ENCODE measurements at places on chromosomes 5 and 9.

- DNase-seq = no peak
Measured at GRCh38 chr9:135251996-135252760, 164.7 kb downstream of the OLFM1 start.

DNA sequence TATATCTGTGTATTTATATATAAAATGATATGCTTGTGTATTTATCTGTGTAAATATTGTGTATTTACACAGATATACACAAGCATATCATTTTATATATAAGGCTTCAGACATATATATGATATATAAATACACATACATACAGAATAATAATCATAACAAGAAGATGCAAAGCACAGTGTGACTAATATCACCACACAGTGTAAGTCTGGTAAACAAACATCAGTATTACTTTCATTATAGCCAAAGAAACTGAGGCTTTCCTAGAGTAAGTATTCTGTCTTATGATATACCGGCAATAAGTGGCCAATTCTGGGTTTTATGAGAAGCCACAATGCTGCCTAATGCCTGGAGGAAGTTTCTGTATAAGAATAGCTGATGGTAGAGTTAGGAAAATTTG is 29.9 kb upstream of the RAPGEF6 start:
- DNase-seq = no peak

GRCh38 chr5:1535646-1536045 is 11.9 kb upstream of the LPCAT1 start:
- DNase-seq = no peak

DNA sequence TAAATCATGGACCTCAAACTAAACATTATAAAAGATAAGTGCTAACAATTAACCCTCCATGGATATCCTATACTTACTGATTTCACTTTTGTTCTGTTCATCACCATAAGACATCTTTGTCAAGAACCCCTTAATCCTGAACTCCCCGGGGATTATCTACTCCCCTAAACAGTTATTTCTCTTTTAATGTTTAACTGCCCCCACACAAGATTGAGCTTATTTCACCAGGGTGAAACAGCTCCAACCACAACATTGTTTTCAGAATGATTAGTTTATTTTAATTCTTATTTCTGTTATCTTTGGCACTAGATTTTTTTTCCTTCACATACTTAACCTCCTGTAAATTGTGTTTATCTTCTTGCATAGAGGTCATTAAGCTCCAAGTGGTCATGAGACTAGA is 103.2 kb upstream of the HCN1 start:
- DNase-seq = no peak

GRCh38 chr5:139004374-139005307 is 129.5 kb upstream of the LRRTM2 start:
- DNase-seq = no peak

- DNase-seq = no peak
Measured at GRCh38 chr5:140925806-140926442, at the start of gene PCDHAC1. Gene PCDHAC1 (plus strand): TSS chr5:140926299. CDS start chr5:140926893, 594 bp downstream.

- no peak for DNase-seq
Measured at GRCh38 chr5:132753135-132753987, 6.1 kb downstream of the CCNI2 start.

DNA sequence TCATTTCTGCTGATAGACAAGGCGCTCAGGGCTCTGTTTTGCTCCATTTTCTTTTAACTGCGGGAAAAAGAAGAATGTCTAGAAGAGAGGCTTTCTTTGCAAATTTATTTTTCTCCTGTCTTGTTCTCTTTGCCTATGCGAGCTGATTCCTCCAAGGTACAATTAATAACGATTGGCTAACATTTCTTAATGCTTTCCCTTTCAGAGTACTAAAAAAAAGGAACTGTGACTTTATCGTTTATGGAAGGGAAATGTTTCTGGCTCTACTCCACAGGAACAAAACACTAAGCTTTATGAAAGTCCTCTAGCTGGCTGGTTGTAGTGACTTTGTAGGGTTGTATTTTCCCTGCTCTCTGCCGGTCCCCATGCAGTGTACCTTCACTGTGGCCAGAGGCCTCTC is 11.7 kb downstream of the NSG2 start:
- DNase-seq = no peak

DNA sequence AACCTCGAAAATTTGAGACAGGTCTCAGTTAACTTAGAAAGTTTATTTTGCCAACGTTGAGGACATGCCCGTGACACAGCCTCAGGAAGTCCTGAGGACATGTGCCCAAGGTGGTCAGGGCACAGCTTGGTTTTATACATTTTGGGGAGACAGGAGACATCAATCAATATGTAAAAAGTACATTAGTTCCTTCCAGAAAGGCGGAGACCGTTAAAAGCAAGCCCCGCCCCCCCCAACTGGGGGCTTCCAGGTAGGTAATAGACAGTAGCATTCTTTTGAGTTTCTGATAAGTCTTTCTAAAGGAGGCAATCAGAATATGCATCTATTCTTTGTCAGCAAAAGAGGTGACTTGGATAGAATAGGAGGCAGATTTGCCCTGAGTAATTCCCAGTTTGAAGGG is 599 bp upstream of the MOCS2 start:
- no peak for DNase-seq

DNA sequence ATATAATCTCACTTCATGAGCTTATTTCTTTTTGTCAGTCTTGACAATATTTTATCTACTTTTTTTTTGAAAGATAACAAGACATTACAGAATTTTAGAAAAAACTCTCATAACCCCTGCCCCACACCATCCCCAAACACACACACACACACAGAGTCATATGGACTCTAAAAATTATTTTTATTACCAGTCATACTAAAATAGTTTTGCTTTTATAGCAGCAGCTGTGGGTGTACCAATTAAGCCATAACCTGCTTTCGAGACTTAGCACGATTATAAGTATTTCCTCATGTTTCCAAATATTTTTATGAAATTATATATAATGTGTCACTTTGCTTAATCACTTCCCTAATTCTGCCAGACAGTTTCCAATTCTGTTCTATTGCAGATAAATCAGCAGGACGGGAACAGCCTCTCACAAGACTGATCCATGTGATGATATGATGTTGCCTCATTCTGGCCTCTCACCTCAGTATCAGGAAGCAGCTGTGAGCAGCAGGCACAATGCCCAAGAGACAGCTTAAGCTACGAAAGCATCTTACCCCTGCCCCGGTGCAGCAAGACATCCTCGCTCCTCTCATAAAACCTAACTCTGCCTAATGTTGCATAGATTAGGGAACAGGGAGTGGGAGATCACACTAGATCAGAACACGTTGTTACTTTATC is 7.0 kb downstream of the PDCL start:
- no peak for DNase-seq

DNA sequence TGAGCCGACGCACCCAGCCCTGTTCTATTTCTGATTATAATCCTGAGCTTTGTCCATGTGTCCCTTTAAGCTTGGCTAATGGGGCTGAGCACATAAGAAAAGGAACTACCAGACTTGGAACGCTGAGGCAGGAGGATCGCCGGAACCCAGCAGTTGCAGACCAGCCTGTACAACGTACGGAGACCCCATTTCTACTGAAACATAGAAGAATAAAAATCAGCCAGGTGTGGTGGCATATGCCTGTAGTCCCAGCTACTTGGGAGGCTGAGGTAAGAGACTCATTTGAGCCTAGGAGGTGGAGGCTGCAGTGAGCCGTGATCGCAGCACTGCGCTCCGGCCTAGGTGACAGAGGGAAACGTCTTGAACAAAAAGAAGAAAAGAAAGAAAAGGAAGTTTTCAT is 22.3 kb downstream of the TRIM7 start:
- no peak for DNase-seq

GRCh38 chr5:72226950-72227349 is 93.1 kb downstream of the MRPS27 start:
- no peak for DNase-seq

Measured in adipocyte (in vitro differentiated cells).